ENCODE measurements at places on chromosomes 1 and 21.

DNA sequence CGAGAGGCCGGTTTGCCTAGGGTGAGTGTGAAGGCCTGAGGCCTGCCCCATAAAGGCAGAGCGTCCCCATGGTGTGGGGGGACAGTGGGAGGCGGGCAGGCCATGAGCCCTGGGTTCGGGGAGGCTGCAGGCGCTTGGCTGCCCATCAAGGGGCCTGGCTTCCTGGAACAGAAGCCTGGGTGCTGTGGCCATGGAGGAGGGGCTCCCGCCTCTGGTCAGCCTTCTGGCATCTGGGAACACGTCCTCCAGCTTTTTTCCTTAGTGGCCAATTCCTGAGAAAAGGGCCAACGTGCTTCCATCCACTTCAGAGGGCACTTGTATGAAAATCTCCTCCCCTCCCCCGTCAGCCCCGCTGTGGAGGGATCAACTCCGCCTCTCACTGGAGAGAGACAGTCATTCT, 58.7 kb downstream of the PRDM16 start:
- no peak for DNase-seq

GRCh38 chr21:35035116-35035515, 14.0 kb downstream of the RUNX1 start:
- DNase-seq = no peak

DNA sequence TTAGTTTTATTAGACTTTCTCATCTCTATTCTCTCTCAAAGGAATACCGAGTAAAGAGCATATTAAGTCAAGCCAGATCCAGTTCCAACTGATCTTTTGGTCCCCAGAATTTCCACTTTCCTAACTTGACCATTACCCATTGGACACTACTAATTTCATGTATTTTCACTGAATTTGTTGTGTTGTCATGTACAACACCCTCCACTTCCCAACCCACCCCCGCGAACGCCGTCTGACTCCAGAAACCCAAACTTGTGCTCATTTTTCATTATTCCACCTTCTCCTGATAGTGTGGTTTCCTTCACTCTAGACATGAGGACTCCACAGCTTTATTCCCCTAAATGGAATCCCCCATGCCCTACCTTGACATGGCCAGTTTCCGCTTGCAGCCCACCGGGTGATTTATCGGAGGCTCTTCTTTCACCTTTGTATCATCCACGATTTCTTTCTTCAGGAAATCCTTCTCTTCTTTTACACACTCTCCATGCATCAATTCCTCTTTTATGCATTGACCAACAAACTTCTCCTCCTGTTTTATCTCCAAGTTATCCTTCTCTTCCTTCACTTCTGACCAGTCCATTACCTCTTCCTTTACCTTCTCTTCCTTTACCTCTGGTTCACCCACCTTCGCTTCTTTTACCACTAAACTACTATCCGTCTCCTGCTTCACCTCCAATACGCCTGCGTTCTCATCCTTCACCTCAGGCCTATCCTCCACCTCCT, 805 bp downstream of the ZNHIT6 start:
- DNase-seq = no peak

GRCh38 chr1:77310924-77311323, 29.1 kb downstream of the AK5 start:
- no peak for DNase-seq

DNA sequence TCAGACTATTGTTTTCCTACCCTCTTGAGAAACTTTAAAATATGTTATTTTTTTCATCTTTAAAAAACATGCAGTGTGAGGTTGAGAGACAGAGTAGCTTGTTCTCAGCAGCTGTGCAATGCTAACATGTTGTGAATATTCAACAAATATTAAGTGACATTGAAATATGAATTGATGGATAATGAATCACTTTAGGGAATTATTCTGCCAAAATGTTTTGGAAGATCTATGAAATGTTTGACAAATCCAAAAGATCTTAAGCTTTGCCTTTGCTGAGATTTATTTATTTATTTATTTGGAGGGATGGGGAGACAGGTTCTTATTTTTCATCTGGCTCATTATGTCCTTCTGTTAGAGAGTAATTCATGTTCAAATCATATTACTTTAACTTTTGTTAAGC, 680.1 kb upstream of the CXADR start:
- no peak for DNase-seq
